ENCODE measurements at places on chromosomes 16 and 17. TPM values are rescaled to one million over a fixed set of nuclear protein-coding genes. Genes with fewer than 3 reads are reported as not detected.
A peak's percentile ranks its signal among the peaks of the same experiment; 100 is the strongest.

DNA sequence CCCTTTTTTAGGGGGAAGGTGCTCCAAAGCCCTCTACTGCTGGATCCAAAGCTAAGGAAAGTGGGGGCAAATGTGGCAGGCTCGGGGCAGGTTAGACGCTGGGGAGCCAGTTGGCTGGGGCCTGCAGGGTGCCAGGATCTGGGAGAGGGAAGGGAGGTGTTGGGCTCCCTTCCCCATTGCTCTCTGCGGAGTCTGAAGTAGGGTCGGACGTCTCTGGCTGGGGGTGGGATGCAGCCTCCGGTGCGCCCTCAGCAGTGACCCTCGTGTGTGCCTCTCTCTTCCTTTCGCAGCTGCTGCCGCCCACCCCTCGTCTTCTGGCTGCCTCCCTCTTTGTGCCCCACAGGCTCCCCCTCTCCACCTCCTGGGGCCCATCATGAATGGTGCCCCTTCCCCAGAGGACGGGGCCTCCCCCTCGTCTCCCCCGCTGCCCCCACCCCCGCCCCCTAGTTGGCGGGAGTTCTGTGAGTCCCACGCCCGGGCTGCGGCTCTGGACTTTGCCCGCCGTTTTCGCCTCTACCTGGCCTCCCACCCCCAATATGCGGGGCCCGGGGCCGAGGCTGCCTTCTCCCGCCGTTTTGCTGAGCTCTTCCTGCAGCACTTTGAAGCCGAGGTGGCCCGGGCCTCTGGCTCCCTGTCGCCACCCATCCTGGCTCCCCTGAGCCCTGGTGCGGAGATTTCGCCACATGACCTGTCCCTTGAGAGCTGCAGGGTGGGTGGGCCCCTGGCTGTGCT, 2.2 kb downstream of the SH2B1 start:
- DNase-seq: no peak

Gene KRT12
- total RNA-seq: 0.68 TPM

GRCh38 chr17:53719229-53719628, 103.5 kb upstream of the KIF2B start:
- DNase-seq: no peak

Gene LRRC75A
- 47.9 TPM for total RNA-seq

DNA sequence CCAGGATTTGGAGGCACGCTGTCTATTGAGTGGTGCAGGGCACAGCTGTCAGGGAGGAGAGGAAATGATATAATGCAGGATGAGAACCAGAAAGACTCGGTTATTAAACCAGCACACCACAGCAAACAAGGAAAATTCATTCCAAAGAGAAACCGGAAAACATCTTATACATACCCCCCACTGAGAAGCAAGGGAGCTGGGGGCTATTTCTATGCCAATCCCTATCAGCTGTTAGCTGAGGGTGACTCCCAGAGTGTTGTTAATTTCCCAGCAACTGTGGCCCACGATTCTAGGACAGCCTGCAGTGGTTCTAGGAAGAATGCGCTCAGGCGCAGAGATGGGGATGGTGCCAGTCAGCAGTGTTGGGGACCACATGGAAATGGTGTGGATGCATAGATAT, 467.3 kb downstream of the PMP22 start:
- DNase-seq: no peak

Gene HSF4
- 63.4 TPM for total RNA-seq

DNA sequence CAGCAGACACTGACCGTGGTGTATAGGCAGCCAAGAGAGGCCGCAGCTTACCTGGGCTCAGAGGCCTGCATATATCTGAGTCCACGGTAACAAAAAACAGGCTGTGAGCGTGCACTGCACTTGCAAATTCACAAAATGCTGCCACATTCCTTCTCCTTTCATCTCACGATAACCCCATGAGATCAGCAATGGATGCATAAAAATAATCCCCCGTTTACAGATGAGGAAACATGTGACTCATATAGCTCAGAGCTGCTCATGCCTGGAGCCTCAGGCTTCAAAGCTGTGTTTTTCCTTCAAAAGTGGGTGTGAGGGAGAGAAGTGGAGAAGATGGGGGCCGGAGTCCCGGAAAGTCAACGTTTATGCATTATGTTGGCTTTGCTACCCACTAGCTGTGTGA, 118.3 kb upstream of the FOXF1 start:
- no peak for DNase-seq

DNA sequence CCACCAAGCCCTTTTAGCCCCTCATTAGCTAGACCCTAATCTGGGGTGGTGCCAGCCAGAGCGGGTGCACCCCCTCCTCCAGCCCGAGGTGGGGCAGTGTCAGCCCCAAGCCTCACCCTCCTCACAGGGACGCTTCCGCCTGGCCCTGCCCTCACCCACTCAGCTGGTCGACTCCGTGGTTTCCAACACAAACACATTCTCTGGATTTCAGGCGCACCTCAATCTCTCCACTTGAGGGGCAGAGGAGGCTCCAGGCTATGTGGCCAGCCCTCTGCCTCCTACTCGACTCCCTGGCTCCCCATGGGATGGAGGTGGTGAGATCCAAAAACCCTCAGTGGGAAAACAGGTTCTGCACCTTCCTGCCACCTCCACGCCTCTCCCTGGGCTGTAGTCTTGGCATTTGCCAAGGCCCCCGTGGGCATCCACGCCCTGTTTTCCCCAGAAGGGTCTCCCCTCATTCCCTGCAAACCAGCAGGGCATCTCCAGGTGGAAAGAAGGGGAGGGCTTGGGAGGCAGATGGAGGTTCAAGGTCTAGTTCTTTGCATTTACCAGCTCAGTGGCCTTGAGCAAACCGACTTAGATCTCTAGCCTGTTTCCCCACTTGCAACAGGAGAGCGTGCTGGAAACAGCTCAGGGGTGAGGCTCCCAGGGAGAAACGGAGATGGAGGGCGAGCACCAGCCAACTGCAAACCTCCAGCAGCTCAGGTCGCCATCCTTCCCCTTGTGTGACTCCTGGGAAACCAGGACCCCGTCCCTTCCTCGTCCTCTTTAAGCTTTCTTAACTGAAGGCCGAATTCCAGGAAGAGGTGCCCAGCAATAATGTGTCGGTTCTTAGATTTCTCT, 1.7 kb downstream of the EMP2 start:
- no peak for DNase-seq

DNA sequence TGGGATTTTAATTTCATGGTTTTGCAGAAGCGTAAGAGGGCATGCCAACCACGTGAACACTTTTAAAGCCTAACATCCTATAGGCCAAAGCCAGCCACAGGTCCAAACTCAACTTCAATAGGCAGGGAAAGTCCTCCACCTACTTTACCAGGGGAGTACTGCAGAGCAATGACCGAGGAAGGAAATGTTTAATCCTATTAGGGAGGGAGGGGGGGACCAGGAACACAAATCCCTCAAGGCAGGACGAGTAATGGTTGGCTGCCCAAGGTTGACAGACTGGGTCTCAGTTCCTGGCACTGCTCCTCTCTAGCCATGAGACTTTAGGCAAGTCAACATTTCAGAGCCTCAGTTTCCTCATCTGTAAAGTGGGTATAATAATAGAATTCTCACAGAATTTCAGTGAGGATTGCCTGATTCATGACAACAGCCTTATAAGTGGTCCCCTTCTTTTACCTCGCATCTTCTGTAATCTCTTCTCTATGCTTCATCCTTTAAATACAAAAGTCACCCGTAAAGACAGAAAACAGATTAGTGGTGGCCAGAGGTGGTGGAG, 315.8 kb downstream of the HAPSTR1 start:
- DNase-seq: no peak

Gene COIL
- total RNA-seq: 87.6 TPM

GRCh38 chr16:76885776-76886537, 305.0 kb upstream of the MON1B start:
- DNase-seq: no peak

DNA sequence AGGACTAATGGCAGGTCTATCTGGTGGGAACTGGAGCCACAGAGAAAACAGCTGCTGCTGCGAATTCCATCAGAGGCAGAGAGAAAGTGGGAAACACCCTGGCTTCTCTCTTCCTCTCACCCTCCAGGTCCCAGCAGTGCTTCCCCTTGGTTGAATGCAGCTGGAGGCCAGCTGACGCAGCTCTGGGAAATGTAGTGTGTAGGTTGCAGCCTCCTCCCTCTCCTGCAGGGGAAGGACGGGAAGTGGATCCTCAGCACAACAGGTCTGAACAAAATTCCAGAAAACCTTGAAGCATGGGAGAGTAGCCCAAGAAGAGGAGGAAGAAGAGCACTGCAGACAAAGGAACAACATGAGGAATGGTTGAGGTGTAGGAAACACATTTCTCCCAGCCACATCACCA, 67.8 kb upstream of the MMP2 start:
- DNase-seq: no peak

DNA sequence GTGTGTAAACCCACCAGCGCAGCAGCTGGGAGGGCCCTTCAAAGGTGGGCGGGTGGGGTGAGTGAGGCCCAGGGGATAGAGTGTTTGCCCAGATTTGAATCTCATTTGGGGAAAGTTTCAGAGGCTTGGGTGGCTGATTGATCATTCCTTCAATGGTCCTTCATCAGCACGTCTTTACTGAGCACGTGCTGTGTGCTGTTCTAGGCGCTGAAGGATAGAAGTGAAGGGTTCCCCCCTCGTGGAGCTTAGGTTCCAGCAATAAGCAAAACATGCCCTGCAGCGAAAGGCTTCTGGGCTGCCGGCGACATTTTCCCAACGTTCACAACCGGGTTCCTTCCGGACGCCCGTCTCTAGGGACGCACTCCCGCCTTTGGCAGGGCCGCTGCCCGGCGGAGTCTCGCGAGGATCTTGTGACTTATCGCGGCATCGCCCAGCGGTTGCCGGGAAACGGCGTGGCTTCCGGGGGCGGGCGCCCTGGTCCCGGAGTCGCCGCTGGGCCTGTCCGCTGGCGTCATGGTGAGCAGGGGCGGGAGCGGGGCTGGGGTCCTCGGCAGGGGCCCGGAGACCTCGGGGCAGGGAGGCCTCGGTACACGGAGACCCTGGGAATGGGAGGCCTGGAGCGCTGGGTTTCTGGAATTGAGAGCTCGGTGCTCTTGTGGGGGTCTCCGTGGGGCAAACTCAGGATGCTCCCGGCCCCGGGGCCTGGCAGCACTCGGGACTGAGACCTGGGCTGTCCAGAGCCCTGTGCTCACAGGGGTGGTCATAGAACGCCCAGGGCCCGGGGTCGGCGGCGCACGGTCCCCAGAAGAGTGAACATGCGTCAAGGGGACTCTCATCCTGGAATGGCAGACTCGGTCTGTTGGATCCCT, 3.2 kb upstream of the DBNDD1 start:
- DNase-seq: peak; percentile 96

- DNase-seq: no peak
Measured at GRCh38 chr17:32590974-32591373, 104.2 kb downstream of the CDK5R1 start.

- DNase-seq: no peak
Measured at GRCh38 chr16:86088816-86089215, 189.9 kb downstream of the IRF8 start.

Gene HOXB7
- total RNA-seq: 2.8 TPM

DNA sequence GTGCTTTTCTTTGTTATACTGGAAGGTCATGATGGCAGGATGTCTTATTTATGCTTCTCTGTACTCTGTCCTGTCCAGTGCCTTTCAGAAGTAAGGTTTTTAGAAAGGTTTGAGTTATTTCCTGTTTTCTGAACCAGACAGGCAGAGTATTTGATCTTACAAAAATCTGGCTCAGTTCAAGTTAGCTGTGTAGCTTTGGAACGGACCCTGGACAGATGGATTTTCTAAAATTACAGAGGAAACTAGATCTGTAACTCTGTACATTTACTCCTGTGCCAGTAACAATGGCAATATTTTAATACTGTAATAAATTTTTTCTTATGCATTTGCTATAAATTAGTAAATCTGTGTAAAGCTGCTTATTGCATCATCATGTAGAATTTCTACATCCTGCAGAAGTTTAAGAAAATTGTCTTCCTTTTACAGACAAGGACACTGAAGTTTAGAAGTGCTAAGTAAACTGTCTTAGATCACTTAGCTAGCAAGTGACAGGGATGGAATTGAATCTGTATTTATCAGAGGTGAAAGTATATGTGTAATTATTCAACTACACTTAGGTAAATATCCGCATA, 347.6 kb downstream of the WWOX start:
- DNase-seq: no peak

DNA sequence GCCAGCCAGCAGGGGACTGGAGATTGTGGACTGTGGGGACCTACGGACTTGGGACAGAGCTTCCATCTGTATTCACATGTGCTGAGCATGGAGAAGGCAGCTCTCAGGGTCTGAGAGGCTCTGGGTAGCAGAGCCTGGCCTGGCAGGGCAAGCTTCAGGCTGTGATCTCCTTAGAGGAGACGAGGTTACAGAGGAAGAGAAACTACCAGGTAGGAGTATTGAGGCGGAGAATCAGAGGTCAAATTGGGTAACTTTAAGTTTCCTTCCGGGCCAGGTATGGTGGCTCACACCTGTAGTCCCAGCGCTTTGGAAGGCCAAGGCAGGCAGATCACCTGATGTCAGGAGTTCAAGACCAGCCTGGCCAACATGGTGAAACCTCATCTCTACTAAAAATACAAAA, 8.8 kb downstream of the CTNS start:
- DNase-seq: no peak

- DNase-seq: no peak
Measured at GRCh38 chr16:11354407-11354732, 9.1 kb downstream of the RMI2 start.

GRCh38 chr16:86495756-86496261, 14.5 kb upstream of the FOXF1 start:
- no peak for DNase-seq

DNA sequence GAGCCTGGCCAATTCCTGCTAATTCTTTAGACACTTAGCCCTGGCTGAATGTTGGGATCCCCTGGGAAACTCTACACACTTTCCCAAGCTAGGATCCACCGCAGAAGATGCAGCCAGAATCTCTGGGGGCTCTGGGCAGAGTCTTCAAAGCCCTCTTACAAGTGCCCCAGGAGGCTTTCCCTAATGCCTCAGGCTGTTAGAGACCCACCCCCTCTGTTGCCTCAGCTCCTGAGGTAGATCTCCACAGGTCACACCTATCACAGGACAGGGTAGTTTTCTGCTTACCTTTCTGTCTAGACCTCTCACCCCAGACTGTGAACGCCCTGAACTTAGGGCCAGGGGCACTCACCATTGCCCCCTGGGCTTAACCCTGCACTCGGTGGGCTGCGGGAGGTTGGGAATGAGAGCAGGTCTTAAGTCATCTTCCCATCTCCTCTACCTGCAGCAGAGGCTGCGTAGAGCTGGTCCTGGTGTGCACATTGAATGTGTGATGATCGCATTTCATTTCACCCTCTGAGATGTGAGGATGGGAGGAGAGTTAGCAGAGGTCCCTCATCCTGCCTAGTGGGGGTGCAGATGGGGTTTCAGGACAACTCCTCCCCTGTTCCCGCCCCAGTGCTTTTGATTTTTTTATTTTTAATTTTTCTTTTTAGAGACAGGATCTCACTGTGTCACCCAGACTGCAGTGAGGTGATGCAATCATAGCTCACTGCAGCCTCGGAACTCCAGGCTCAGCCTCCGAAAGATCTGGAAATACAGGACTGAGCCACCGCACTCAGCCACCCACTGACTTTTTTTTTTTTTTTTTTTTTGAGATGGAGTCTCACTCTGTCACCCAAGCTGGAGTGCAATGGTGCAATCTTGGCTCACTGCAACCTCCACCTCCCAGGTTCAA, 89.0 kb upstream of the LHX1 start:
- DNase-seq: no peak
